ENCODE measurements at places on chromosomes 7 and 10. TPM values are rescaled to one million over a fixed set of nuclear protein-coding genes. Genes with fewer than 3 reads are reported as not detected.

GALNT17 gene
- not detected for total RNA-seq

POP7 gene
- 106 TPM for total RNA-seq

NRCAM gene
- total RNA-seq: 0.53 TPM

PIP gene
- total RNA-seq: not detected

GPR158 gene
- not detected for total RNA-seq

CCDC3 gene
- 0.16 TPM for total RNA-seq

SH2D4B gene
- total RNA-seq: 0.20 TPM

KLF14 gene
- not detected for total RNA-seq

CFTR gene
- 0.16 TPM for total RNA-seq

LRRD1 gene
- not detected for total RNA-seq

FGF8 gene
- total RNA-seq: 0.24 TPM

RAB19 gene
- 4.9 TPM for total RNA-seq

MRLN gene
- total RNA-seq: 0.38 TPM

TMEM236 gene
- 0.03 TPM for total RNA-seq

GAD2 gene
- not detected for total RNA-seq

CLEC2L gene
- total RNA-seq: not detected

LBX1 gene
- total RNA-seq: not detected

ZNF273 gene
- total RNA-seq: 6.4 TPM

VAX1 gene
- not detected for total RNA-seq

TUBB8 gene
- not detected for total RNA-seq

INMT gene
- total RNA-seq: 0.25 TPM

LOXL4 gene
- total RNA-seq: not detected

CTNNA3 gene
- total RNA-seq: not detected

HOXA2 gene
- not detected for total RNA-seq

TAS2R4 gene
- total RNA-seq: 0.20 TPM

FZD8 gene
- 0.50 TPM for total RNA-seq

HOXA4 gene
- not detected for total RNA-seq

PNLIPRP2 gene
- total RNA-seq: not detected

CAV2 gene
- 0.24 TPM for total RNA-seq

PYROXD2 gene
- total RNA-seq: 3.2 TPM

MAGI2 gene
- 0.10 TPM for total RNA-seq

TMEM176B gene
- total RNA-seq: 0.58 TPM

EEPD1 gene
- 1.3 TPM for total RNA-seq

ZNF736 gene
- 11.1 TPM for total RNA-seq

DYNC1I1 gene
- not detected for total RNA-seq

All from activated T-cell treated with anti-CD3 and anti-CD28 coated beads, Interleukin-2, amount 50 U/mL, for 4 hours (primary cell).